ENCODE measurements at places on chromosomes 4 and X.
A peak's percentile ranks its signal among the peaks of the same experiment; 100 is the strongest.

- no peaks in the 10 kb centered on the region for H3K36me3 ChIP-seq
- DNase-seq = no peak
- H3K4me1 ChIP-seq = no peaks in the 10 kb centered on the region
- no peak overlapping the region for H3K27ac ChIP-seq
- H3K4me3 ChIP-seq = no peak overlapping the region
Measured at GRCh38 chr4:166518776-166519175, 645.7 kb downstream of the TLL1 start.

- no peak overlapping the region for H3K27ac ChIP-seq
- H3K27me3 ChIP-seq = no peaks in the 10 kb centered on the region
- no peak overlapping the region for H3K4me3 ChIP-seq
- DNase-seq = no peak
- H3K4me1 ChIP-seq = no peaks in the 10 kb centered on the region
Measured at GRCh38 chr4:97016186-97016907, 1126.9 kb downstream of the STPG2 start.

- H3K27me3 ChIP-seq = no peaks in the 10 kb centered on the region
- no peaks in the 10 kb centered on the region for H3K4me1 ChIP-seq
- no peaks in the 10 kb centered on the region for H3K36me3 ChIP-seq
- H3K27ac ChIP-seq = no peak overlapping the region
- no peak for DNase-seq
Measured at GRCh38 chrX:68703846-68704245, 56.4 kb downstream of the STARD8 start.

DNA sequence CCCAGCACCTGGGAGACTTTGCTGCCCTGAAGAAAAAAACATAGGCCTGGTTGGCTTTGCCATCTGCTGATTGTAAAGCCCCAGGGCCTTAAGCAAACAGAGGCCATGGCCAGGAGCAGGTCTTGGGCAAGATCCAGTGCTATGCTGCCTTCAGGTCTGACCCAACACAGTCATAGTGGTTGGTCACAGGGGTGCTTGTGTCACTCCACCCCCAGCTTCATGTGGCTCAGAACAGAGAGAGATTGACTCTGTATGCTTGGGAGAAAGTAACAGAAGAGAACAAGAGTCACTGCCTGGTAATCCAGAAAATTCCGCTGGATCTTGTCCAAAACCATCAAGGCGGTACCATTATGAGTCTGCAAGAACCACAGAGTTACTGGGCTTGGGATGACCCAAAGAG is 24.4 kb upstream of the SMARCA5 start:
- H3K27ac ChIP-seq = no peak overlapping the region
- no peak for DNase-seq
- H3K4me3 ChIP-seq = no peak overlapping the region
- H3K4me1 ChIP-seq = no peaks in the 10 kb centered on the region

DNA sequence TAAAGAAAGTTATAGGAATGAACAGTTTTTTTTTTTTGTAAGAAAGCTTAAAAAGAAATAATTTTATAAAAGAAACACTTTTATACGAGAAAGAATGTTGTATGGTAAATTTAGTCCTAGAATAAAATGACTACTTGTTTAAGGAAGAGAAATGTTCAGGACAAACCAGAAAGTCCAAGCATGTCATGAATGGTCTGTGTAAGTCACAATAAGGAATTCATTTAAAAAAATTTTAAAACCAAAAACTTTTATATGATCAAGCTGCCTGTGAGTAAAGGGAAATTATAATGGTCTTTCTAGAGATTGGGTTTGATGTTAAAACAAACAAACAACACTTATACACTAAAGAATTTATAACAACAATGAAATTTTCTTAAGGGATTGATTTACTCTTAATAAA is 858.9 kb upstream of the PCDH7 start:
- H3K4me1 ChIP-seq = no peaks in the 10 kb centered on the region
- no peaks in the 10 kb centered on the region for H3K36me3 ChIP-seq
- no peak overlapping the region for H3K4me3 ChIP-seq
- no peaks in the 10 kb centered on the region for H3K27me3 ChIP-seq
- no peak for DNase-seq

GRCh38 chrX:132591719-132592275 is 103.0 kb upstream of the MBNL3 start:
- no peak overlapping the region for H3K27ac ChIP-seq
- no peaks in the 10 kb centered on the region for H3K4me1 ChIP-seq
- no peaks in the 10 kb centered on the region for H3K27me3 ChIP-seq
- no peak for DNase-seq
- no peaks in the 10 kb centered on the region for H3K36me3 ChIP-seq

- H3K27me3 ChIP-seq = no peaks in the 10 kb centered on the region
- no peak for DNase-seq
- H3K4me1 ChIP-seq = no peaks in the 10 kb centered on the region
Measured at GRCh38 chr4:111174331-111174730, 551.5 kb upstream of the PITX2 start.

- no peak overlapping the region for H3K27ac ChIP-seq
- no peak for DNase-seq
- H3K36me3 ChIP-seq = no peaks in the 10 kb centered on the region
- H3K4me3 ChIP-seq = no peak overlapping the region
Measured at GRCh38 chr4:121108557-121108956, 36.2 kb upstream of the NDNF start.

GRCh38 chr4:137768881-137769280 is 236.6 kb upstream of the PCDH18 start:
- H3K4me3 ChIP-seq = no peak overlapping the region
- no peak for DNase-seq
- H3K4me1 ChIP-seq = no peaks in the 10 kb centered on the region
- no peaks in the 10 kb centered on the region for H3K27me3 ChIP-seq
- no peak overlapping the region for H3K27ac ChIP-seq

DNA sequence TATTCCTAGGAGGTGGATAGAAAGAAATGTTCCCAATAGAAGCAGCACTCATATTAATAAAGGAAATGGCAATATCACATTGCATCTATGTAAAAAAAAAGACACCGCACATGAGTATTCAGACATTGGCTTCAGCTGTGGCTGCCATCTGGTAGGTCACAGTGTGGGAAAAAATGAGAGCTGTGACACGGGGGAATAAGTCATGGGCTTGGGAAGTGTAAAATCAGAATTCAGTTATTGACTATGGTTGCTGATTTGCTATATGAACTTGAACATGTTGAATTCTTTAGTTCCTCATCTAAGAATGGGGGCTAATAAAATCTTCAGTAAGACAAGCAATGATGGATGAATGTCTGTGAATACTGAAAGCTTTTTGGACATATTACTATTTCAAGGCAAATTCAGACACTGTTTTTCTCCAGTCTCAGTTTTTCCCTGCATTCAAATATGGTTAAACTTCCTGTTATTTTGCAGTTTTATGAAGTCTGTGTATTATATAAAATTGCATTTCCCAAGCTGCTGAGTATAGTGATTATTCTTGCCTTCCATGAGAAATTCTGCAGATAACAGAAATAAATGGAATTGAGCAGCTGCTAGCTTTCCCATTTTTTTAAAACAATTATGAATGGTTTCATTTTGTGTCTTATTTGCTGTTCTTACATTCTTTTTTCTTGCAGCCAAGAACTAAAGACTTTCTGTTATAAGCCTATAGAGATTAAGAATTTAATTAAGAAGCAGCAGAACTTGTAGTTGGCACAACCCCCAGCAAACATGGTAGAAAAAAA is 221.0 kb downstream of the ANKRD50 start:
- no peaks in the 10 kb centered on the region for H3K4me1 ChIP-seq
- H3K27ac ChIP-seq = no peak overlapping the region
- H3K4me3 ChIP-seq = no peak overlapping the region
- no peaks in the 10 kb centered on the region for H3K27me3 ChIP-seq
- H3K36me3 ChIP-seq = no peaks in the 10 kb centered on the region
- DNase-seq = no peak

GRCh38 chr4:78661921-78662521 is 110.5 kb downstream of the ANXA3 start:
- DNase-seq = no peak
- H3K4me3 ChIP-seq = no peak overlapping the region
- H3K27ac ChIP-seq = no peak overlapping the region
- no peaks in the 10 kb centered on the region for H3K36me3 ChIP-seq

DNA sequence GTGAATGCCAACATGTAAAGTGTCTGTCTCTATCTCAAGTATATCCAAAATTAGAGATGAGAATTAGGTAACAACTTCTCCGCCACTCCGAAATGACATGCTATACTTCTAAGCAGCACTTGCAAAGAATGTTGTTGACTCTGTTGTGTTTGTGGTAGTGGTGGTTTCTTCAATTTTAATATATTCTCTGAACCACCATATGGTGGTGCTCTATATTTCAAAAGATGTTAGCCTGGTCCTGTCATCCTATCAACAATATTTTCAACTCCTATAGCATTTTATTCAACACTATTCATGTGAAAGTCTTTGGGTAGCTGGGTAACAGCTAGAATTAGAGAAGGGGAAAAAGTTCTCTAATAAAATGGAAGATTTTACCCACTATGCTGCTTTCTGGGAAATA is 1622.8 kb upstream of the IGFBP7 start:
- no peaks in the 10 kb centered on the region for H3K36me3 ChIP-seq
- DNase-seq = no peak
- no peaks in the 10 kb centered on the region for H3K27me3 ChIP-seq
- H3K27ac ChIP-seq = no peak overlapping the region
- H3K4me1 ChIP-seq = no peaks in the 10 kb centered on the region

- H3K36me3 ChIP-seq = no peaks in the 10 kb centered on the region
- no peak overlapping the region for H3K27ac ChIP-seq
- no peaks in the 10 kb centered on the region for H3K27me3 ChIP-seq
- no peaks in the 10 kb centered on the region for H3K4me1 ChIP-seq
- no peak overlapping the region for H3K4me3 ChIP-seq
Measured at GRCh38 chrX:46959985-46960700, 47.9 kb downstream of the JADE3 start.

GRCh38 chr4:188781655-188782054 is 642.4 kb downstream of the TRIML1 start:
- no peaks in the 10 kb centered on the region for H3K27me3 ChIP-seq
- H3K36me3 ChIP-seq = no peaks in the 10 kb centered on the region
- H3K4me1 ChIP-seq = no peaks in the 10 kb centered on the region
- no peak overlapping the region for H3K27ac ChIP-seq
- H3K4me3 ChIP-seq = no peak overlapping the region

DNA sequence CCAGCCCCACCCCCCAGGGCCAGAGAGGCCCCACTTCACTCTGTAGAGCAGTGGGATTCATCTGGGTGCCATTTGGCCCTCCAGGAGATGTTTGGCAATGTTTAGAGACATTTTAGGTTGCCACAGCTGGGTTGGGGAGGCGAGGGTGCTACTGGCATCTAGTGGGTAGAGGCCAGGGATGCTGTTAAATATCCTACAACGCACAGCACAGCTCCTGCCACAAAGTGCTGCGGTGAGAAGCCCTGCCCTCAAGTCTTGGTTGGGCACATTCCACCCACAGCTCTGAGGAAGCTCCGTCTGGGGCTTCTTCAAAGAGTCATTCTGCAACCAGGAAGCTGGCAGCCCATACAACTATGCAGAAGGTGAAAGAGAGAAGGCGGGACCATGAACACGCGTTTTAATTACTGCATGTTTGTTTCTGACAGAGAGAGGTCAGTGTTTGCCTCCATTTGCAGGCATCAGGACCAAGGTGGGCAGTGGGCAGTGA is 48.1 kb upstream of the FAM9C start:
- no peaks in the 10 kb centered on the region for H3K27me3 ChIP-seq
- peak overlapping the region; percentile 59 for H3K27ac ChIP-seq
- peak; percentile 87 for DNase-seq
- H3K36me3 ChIP-seq = no peaks in the 10 kb centered on the region
- no peak overlapping the region for H3K4me3 ChIP-seq

DNA sequence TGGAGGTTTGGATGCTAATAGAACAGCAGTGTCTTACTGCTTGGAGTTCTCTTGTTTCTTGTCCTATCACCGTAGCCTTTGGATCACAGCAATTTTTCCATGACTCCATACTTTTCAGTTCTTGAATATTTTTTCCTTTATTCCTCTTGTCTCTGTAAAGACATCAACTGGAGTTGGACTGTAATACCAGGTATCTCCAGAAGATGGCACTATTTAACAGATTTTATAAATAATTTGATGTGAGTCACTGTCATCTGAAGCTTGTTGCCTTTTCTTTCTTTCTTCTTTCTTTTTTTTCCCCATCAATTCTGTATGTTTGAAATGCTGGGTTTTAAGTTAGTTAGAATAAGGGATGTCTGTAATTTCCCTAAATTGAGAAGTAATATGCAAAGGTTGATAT is 24.1 kb downstream of the HPRT1 start:
- H3K4me1 ChIP-seq = no peaks in the 10 kb centered on the region
- no peak overlapping the region for H3K27ac ChIP-seq
- H3K36me3 ChIP-seq = no peaks in the 10 kb centered on the region

DNA sequence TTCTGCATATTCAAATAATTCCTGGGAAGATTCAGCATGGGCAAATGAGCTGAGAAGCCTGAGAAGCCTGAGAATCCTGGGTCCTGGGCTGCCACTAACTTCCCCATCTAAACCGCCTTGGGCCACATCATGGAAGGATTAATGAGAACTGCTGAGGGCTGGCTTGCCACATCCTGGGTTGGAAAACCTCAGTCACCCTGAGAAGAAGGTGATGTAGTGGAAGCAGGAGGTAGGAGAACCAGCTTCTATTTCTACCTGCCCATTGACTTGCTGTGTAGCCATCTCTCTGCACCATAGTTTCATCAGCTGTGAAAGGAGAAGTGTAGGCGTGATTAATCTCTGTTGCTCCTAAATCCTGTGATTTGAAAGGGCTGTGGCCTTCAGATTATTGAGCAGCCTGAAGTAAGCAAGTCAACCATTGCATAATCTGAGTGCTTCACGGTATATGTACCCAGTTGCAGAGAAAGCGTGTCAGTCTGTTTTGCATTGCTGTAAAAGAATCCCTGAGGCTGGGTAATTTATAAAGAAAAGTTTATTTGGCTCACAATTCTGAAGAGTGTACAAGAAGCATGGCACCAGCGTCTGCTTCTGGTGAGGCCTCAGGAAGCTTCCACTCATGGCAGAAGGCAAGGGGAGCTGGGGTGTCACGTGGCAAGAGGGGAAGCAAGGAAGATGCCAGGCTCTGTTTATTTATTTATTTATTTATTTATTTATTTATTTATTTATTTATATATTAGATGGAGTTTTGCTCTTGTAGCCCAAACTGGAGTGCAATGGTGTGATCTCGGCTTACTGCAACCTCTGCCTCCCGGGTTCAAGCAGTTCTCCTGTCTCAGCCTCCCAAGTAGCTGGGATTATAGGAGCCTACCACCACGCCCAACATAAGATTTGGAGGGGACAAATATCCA is 140.9 kb upstream of the ATP6AP2 start:
- H3K4me1 ChIP-seq = no peaks in the 10 kb centered on the region
- no peak for DNase-seq
- no peak overlapping the region for H3K4me3 ChIP-seq
- H3K27ac ChIP-seq = no peak overlapping the region
- H3K27me3 ChIP-seq = no peaks in the 10 kb centered on the region
- H3K36me3 ChIP-seq = no peaks in the 10 kb centered on the region

- no peaks in the 10 kb centered on the region for H3K36me3 ChIP-seq
- H3K27ac ChIP-seq = no peak overlapping the region
- H3K4me1 ChIP-seq = no peaks in the 10 kb centered on the region
- no peak overlapping the region for H3K4me3 ChIP-seq
Measured at GRCh38 chrX:154592505-154592904, 7.6 kb downstream of the CTAG1A start.

GRCh38 chr4:104417357-104417882 is 77.3 kb downstream of the CXXC4 start:
- H3K27me3 ChIP-seq = no peaks in the 10 kb centered on the region
- H3K36me3 ChIP-seq = no peaks in the 10 kb centered on the region
- peak overlapping the region; percentile 87 for H3K27ac ChIP-seq
- no peaks in the 10 kb centered on the region for H3K4me1 ChIP-seq

GRCh38 chrX:1412551-1413161 is 20.7 kb upstream of the SLC25A6 start:
- H3K4me3 ChIP-seq = no peak overlapping the region
- peaks cover 39% of the 10 kb centered on the region for H3K36me3 ChIP-seq

GRCh38 chr4:173433447-173433846 is 34.5 kb upstream of the SCRG1 start:
- no peaks in the 10 kb centered on the region for H3K4me1 ChIP-seq
- no peak overlapping the region for H3K27ac ChIP-seq
- DNase-seq = no peak
- H3K27me3 ChIP-seq = no peaks in the 10 kb centered on the region

All from Peyer's patch (tissue), 4 donors.